ENCODE measurements at places on chromosomes 7 and 10.

DNA sequence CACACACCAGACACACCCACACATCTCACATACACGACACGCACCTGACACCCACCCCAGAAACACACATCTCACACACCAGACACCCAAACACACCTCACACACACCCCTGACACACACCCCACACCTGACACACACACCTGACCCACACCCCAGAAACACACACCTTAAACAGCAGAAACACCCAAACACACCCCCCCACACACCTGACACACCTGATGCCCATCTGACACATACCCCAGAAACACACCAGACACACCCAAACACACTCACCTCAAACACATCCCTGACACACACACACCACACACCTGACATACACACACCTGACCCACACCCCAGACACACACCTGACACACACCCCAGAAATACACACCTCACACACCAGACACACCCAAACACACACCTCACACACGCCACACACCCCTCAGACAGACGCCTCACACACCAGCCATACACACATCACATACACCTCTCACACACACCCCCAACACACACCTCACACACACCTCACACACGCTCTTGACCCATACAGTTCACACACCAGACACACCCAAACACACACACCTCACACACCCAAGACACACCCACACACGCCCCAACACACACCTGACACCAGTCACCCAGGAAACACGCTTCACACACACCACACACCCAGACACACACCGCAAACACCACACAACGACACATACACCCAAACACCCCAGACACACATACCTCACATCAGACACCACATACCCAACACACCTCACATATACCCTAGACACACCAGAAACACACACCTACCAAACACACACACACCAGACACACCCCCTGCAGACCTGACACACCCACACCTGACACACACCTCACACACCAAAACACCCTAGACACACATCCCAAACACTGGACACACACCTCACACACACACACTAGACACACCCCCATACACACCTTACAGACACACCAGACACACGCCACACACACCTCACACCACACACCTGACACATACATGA lies 1.7 kb upstream of the CALY start:
- DNase-seq: no peak

- DNase-seq: no peak
Observed at GRCh38 chr10:131978851-131979250, 2.9 kb downstream of the BNIP3 start.

- DNase-seq: no peak
Observed at GRCh38 chr7:27635728-27636127, 27.0 kb downstream of the HIBADH start.

DNA sequence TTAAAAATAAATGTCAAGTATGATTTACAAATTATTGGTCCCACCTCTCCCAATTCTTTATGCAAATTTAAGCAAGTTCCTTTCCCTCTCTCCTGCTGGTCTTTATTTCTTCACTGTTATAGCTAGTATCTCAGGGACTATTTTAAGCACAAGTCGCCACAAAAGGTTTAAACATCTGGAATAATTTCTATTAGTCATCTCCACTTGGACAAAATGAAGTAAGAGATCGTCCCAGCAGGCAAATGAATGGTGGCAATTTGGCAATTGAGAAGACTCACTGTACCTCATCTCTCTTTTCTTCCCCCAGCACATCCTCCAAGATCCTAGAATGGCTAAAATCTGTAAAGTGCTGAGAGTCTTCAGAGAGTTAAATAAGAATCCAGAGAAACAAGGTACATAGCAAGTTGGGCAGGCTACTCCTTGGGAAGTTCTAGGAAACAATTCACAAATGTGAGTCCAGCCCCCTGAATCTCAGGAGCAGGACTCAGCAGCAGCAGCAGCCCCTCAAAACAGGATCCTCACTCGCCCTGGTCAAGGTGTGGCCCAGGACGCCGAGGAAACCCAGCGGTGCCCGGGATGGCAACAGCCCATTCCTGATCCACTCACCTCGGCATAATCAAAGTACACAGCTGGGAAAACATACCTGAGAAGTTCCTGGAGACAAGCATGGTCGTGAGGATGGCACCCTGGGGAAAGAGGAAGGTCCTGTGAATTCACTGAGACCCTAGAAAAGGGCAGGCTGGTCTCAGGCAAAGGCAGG lies 30.3 kb upstream of the NDST2 start:
- DNase-seq: no peak

DNA sequence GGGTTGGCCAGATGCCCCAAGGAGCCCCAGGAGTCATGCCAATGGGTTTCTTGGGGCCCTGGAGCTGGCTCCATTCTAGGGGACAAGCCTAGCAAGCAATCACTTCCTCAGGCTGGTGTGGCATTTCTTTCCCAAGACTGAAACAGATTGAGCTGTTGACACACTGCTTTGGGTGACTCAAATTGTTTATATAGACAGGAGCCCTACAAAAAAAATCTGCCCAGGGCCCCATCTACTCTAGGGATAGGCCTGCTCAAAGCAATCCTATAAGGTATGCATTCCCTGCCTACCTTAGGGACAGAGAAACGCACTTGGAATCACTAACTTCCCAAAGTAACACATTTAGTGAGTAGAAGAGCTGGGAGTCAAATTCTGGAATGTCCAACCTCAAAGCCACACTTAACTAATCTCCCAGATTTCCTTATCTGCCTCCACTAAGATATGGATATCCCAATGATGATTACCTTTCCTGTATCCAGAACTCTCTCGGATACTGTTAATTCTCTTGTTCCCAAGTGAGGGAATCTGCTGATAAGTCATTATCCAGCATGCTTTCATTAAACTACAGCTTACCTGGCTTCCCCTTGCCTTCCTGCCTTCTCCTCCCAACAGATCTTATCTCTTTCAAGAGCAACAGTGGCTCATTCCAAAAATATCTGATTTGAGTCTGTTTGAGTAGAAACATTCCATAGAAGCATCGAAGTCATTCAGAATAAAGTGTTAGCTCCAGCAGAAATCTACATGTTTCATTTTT lies 3.1 kb downstream of the ABLIM1 start:
- no peak for DNase-seq

DNA sequence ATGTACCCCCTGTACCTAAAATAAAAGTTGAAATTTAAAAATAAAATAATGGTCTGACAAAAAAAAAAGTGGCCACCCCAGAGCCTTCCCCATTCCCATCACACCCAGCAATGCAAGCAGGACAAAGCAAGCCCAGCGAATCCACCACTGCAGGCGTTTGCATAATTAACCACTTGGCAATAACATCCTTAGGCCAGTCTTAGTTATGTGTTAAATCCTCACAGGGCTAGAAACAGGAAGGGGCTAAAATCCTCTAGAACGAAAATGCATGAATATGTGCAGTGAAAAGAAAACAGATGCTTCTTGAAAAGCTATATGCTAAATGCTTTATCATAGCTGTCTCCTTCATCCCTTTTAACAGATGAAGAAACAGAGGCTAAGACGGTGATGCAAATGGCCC lies 229.7 kb downstream of the GRID1 start:
- DNase-seq: no peak

- DNase-seq: no peak
Observed at GRCh38 chr7:138538518-138538917, 78.5 kb downstream of the TRIM24 start.

DNA sequence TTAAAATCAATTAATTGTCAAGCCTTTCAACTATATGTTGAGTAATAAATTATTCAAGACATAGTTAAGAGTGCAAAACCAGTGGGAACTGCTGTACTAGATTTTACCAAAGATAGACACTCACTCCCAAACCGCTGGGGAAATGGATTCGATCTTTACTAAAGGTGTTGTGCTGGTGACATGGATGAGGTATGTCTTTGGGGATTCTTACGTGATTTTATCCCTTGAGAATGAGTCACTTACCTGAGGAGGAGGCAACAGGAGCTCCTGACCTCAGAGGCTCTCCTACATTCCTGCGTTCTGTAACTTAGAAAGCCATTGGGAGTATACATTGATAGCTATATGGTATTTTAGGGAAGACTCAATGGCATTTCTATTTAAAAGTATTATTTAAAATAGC lies 165.5 kb downstream of the PKD1L1 start:
- no peak for DNase-seq

- DNase-seq: no peak
Observed at GRCh38 chr10:77673515-77674140, 36.0 kb upstream of the KCNMA1 start.

GRCh38 chr7:32515890-32516550 lies 20.7 kb downstream of the AVL9 start:
- DNase-seq: no peak

GRCh38 chr7:39633563-39634477 lies 10.4 kb downstream of the RALA start:
- DNase-seq: peak; percentile 59

DNA sequence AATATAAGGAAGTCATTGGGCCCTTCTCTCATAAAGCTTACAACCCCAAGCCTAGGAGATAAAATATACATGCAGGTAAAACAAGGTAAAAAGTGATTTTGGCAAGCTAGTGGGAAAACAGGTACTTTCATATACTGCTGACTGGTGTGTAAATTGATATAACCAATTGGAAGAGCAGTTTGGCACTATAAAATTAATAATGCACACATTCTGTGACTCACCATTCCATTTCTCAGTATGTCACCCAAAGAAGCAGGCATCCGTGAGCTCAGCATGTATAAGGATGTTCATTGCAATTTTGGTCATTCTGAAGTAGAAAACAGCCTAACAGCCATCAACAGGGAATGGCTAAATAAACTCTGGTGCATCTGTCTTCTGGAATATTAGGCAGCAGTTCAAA lies 2.9 kb downstream of the MACROH2A2 start:
- no peak for DNase-seq

Data from CD4-positive, alpha-beta T cell treated with Interleukin-21 for 1 hour (primary cell).